ENCODE measurements at places on chromosomes 16 and 17. TPM values are rescaled to one million over a fixed set of nuclear protein-coding genes. Genes with fewer than 3 reads are reported as not detected.

Gene CDH16
- 0.87 TPM for total RNA-seq

Gene G6PC1
- total RNA-seq: not detected

Gene SLFN14
- not detected for total RNA-seq

Gene ORC6
- 0.66 TPM for total RNA-seq

Gene GRAP
- 4.6 TPM for total RNA-seq

Gene CHP2
- 3.1 TPM for total RNA-seq

Gene CLEC3A
- not detected for total RNA-seq

Gene ADAP2
- 64.2 TPM for total RNA-seq

- DNase-seq: no peak
Observed at GRCh38 chr16:4309833-4310266, 6.0 kb upstream of the GLIS2 start.

DNA sequence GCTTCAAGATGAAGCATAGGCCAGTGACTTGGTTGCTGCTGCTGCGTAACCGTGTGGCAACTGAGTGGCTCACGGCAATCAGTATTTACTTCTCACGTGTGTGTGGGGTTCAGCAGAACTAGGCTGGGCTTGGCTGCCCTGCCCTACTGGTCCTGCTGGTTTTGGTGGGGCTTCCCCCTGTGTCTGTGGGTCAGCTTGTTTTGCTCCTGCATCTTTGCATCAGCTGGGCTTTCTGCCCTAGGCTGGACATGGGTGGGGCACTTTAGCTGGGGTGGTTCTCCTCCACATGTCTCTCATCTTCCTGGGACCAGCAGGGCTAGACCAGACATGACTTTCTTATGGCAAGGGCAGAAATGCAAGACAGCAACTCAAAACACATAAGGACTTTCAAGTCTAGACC lies 550.5 kb downstream of the MAF start:
- DNase-seq: no peak

DNA sequence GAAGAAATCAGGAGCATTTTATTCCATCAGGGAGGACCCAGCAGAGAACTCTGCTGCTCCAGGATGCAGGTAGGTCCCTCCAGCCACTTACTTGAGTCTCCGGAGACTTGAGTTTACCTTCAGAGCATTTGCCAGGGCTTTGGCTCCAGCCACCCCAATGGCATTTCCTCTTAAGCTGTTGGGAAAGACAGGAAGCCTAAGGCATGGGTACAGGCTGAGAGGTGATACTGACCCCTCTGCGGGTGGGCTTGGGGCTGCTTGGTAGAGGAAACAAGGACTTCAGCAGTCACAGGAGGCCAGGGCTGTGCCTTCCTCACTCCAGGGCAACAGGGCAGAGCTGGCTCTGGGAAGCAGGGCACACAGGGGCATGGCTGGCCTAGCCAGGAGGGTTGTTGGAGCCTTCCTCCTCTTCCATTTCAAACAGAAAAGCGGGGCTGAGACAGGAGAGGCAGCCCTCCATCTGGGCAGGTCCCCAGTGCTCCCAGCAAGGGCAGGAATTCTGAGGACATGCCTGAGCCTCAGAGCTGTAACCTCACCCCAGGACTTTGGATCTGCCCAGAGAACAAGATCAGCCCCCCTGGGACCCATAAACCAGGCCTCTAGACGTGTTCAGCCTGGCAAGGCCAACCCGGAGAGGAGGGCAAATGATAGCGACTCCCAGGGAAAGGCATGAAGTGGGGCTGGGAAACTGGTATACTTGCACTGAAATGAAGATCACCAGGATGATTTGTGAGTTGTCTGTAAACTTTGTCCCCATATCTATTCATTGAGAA lies 34.4 kb downstream of the NLRC3 start:
- DNase-seq: no peak

DNA sequence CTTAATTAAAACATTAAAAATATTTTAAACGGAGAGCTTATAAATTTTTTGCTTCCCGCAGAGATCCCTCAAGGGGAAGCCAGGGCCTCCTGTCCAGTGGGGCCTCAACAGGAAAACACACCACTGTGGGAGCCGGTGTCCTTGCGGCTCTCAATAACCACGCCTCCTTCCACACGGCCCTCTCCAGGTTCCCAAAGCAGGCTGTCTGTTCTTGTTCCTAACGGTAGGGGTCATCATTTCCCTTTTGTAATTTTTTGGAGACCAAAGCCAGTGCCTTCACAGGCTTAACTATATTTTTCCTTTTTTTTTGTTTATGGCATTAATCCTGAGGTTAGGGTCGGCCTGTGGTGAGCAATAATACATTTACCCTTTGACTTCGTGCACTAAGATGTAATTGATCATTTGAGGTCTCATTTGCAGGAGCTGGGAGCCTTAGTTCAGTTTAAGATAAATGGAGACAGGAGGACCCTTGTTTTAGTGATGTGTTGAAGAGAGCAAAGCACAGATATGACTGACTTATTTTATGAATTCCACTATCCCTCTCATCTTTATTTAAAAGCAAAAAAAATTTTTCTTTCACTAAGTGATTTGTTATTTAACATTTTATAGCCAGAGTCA lies 77.5 kb upstream of the N4BP1 start:
- no peak for DNase-seq

GRCh38 chr16:81703177-81704155 lies 75.6 kb upstream of the PLCG2 start:
- no peak for DNase-seq

DNA sequence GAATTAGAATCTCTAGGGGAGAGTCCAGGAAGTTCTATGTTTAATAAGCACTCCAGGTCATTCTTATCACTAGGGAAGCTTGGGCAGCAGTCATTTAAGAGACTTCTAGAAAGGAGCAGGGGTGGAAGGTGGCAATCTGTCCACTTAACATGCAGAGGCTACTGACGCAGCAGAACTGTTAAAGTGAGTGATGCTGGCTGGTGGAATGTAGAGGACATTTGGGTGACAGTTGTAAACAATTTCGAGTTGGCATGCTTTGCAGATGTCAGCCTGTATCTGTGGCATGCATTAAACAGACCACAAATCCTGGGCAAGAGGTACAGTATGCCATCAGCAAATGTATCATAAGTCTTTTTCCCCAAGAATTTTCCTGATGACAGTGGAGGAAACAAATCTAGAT lies 40.5 kb upstream of the HS3ST3A1 start:
- DNase-seq: no peak

- DNase-seq: no peak
Observed at GRCh38 chr17:32569171-32570080, 82.6 kb downstream of the CDK5R1 start.

- no peak for DNase-seq
Observed at GRCh38 chr17:58533616-58534188, 19.3 kb upstream of the MTMR4 start.

DNA sequence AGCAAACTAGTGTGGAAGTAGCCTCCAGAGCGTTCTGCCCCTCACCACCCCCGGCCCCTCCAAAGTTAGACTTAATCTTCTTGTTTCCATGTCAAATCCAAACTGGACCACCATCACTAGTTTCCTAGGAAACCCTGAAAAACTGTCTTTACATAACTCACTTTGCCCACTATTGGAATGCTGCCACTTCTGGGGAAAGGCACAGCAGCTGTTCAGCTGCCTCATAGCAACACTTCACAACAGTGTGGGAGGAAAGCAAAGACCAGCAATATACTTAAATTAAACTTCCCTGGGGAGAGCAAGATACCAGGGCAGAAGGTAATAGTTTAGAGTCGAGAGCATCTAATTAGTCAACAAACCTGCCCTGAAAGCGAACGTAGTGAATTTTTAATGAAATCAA lies 452.2 kb downstream of the KCNJ2 start:
- DNase-seq: no peak

DNA sequence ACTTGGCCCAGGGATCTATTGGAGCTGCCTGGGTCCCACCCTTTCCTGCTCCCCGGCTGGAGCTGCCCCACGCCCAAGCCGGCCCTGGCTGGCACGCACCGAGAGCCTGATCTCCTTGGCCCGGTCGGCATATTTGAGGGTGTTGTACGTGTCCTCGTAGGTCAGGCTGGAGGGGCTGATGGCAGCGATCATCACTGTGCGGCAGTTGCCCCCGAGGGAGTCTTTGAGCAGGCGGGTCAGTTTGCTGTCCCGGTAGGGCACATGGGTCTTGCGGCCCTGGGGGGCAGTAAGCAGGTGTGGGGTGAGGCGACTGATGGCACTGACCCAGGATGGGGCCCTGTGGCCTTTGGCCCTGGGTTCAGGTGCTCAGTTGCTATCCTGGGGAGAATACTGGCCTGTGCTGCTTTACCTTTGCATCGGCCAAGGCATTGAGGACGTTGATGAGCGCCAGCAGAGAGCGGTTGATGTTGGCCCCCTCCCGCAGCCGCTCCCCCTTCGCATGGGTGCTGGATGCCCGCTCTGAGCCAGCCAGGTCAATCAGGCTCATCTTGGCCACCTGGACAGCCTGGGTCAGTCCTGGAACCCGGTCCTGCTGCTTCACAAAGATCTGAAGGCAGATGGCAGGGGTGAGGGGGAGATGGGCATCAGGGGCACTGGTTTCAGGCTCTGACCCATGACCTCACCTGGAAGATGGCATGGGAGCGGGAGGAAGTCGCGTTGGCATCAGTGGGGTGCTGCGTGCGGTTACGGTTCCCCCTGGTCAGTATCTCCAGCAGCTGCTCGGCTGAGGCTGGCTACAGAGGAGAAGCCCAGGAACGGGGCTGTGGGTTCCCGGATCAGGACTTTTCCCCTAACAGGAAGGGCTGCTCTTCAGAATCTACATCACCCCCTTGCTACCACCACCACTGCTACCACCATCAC lies 13.5 kb downstream of the KIF18B start:
- DNase-seq: no peak

GRCh38 chr17:8825802-8826201 lies 26.6 kb upstream of the MFSD6L start:
- no peak for DNase-seq

DNA sequence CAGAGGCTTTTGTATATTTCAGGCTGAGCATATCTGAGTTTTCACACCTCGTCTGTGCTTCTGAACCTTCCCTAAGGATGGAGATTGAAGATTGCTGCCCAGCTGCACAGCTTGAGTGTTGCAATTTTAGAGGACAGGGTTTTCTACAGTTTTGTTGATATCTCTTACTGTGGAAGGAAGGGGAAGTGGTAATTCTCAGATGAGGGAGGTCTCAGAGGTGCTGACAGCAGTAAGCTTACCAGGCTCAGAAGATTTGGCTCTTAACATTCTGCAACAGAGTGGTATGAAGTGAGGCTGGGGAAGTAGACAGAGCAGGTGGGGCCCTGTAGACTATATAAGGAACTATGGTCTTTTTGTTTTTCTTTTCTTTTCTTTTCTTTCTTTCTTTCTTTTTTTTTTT lies 45.8 kb upstream of the ARHGAP17 start:
- DNase-seq: no peak

GRCh38 chr16:80345701-80346100 lies 195.1 kb upstream of the DYNLRB2 start:
- no peak for DNase-seq

DNA sequence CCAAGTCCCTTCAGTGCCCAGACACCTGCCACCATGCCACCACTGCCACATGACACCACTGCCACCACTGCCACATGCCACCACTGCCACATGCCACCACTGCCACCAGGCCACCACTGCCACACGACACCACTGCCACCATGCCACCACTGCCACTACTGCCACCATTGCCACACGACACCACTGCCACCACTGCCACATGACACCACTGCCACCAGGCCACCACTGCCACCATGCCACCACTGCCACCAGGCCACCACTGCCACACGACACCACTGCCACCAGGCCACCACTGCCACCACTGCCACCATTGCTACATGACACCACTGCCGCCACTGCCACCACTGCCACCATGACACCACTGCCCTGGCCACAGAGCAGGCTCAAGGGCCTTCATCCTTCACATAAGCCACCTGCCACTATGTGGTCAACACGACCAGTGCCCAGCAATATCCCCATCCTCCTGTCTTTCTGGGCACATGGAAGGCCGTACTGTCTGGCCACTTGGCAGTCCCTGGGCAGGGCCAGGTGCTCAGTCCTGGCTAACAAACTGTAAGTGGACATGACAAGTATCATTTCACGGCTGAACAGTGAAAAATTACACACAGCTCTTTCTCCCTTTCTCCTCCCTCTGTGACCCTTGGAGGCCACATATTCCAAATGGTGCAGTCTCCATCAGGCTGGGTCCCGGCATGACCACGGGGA lies 33.1 kb downstream of the ABR start:
- DNase-seq: no peak

Data from tibial nerve (tissue), 4 donors.